GM20000 (cell line): ENCODE measurements at places on chromosomes 4 and X.

GRCh38 chrX:140431521-140431920 lies 73.3 kb downstream of the SOX3 start:
- no peak for DNase-seq

DNA sequence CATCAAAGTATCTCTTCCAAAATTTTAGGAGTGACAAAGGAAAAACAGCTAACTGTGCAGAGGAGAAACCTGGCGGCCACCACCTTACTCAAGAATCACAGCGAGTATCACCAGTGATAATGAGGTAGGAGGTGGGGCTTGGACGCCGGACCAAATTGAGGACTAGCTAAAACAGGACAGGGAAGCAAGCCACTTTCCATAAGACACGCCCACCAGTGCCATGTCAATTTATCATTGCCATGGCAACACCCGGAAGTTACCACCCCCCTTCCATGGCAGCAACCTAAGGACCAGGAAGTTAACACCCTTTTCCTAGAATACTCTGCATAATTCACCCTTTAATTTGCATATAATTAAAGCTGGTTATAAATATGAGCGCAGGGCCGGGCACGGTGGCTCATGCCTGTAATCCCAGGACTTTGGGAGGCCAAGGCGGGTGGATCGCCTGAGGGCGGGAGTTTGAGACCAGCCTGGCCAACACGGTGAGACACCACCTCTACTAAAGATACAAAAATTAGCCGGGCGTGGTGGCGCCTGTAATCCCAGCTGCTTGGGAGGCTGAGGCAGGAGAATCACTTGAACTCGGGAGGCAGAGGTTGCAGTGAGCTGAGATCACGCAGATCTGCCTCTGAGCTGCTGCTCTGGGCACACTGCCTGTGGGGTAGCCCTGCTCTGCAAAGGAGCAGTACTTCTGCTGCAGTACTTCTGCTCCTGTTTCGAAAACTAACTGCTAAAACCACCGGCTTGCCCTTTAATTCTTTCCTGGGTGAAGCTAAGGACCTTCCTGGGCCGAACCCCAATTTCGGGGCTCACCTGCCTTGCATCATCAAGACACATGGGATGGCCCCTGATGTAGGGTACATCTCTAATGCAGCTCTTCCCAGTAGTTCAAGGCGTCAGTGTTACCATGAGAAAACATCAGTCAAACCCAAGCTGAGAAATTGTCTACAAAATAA lies 116.7 kb downstream of the HMX1 start:
- DNase-seq: no peak

GRCh38 chr4:152894673-152895072 lies 41.5 kb upstream of the FHDC1 start:
- DNase-seq: no peak

DNA sequence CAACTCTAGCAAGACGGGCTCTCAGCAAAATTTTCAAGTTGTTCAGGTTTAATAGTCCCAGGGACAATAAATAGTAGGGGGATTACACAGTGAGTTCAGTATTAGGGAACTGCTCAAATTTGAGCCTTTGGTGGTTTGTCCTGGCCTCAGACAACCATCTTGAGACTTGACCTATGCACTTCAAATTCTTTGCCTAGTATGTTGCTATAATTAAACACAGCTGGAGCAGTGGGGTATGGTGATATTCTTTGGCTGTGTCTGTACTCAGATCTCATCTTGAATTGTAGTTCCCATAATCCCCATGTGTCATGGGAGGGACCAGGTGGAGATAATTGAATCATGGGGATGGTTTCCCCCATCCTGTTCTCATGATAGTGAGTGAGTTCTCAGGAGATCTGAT lies 43.3 kb upstream of the TEX13A start:
- no peak for DNase-seq

GRCh38 chr4:7519638-7520376 lies 85.1 kb upstream of the PSAPL1 start:
- no peak for DNase-seq
